DMS79 (cell line): ENCODE measurements at places on chromosomes 7 and 10.

DNA sequence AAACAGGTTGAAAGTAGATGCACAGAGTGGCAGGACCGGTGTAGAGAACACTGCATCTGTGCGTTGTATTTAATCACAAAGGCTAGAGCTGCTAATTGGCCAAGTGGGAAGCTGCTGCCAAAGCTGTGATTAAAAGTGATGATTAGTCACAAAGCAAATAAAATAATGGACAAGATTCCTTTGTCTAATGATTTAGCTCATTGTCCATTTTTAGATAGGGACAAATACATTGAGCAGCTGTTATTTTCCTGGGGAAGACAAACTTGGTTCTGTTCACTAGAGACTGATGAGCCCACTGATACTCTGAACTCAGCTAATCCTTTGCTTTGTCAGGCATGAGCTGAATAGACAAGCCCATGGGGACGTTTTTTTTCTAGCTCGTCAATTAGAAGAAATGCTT is 19.7 kb downstream of the UBE3C start:
- DNase-seq: no peak

DNA sequence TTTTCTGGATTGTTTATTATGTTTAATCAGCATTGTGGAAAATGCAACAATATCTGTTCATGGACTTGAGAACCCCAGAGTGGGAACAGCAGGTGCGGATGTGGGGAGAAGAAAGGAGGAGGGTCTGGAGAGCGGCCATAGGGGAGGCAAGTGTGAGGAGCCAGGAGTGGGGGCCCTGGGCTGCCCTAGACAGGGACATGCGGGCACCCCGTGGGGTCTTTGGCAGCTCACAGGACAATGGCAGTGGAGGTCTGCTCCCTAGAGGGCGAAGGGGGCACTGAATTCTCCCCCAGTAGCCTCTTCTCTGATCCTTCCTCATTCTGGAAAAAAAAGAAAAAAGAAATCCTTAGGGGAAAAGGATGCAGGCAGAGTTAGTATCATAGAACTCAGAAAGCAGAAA is 8.9 kb downstream of the TMEM176B start:
- no peak for DNase-seq

GRCh38 chr7:95501261-95501832 is 15.6 kb downstream of the ASB4 start:
- DNase-seq: no peak

GRCh38 chr10:28984431-28984830 is 304.4 kb upstream of the LYZL1 start:
- DNase-seq: no peak

GRCh38 chr10:128812000-128812399 is 655.0 kb upstream of the MGMT start:
- DNase-seq: no peak
